RCC 7860 (cell line): ENCODE measurements at places on chromosomes 6 and 20.

DNA sequence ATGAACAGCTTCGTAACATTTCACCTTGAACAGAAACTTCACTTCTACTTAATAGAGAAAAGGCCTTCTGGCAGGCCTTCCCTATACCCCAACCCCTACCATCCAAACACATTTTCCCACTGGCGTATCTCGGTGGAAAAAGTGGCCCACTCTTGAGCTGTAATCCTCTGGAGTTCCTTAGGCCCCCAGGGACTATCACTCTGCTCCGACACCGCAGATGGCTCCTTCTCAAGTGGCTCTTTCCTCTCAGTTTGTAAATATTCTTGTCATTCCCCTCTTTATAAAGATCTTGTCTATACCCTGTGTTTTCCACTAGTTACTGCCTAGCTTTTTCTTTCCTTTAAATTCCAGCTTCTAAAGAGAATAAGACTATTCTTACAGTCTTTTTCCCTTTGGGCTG, 108.7 kb downstream of the MYB start:
- no peak for DNase-seq

DNA sequence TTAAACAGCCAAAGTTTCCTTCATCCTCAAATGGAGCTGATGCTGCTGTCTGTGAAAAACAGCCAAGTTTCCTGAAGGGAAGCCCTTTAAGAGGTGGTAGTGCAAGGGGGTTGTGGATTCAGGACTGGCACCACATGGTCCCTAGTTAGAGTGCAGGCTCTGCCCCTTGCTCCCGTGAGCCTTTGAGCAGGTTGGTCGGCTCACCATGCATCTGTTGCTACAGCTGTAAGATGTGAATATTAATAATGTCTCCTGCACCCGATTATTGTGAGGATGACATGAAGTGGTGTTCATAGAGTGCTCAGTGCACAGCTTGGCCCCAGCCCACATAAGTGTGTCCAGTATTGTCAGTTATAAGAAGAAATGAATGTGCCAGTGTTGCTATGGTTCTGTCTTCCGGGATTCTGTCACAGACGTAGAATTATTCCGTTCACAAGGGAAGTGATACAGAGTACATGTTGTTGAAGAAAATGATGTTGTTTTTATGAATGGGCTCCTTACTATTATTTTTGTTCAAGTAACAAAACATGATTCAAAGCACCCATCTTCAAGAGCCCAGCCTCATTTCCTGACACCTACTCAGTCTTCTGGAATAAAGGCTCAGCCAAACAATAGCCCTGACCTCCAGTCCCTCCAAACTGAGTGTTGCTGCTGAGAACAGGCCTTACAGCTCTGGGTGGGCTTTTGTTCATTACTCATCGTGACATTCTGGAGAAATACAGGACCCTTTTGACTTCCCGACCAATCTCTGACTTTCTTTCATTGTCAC, 2.9 kb upstream of the PKIG start:
- no peak for DNase-seq

- DNase-seq = peak; percentile 84
Measured at GRCh38 chr6:54892831-54893230, 46.3 kb downstream of the FAM83B start.

- DNase-seq = peak; percentile 44
Measured at GRCh38 chr6:158819213-158819976, at the start of gene EZR. Gene EZR (minus strand): TSS chr6:158819368. CDS start chr6:158818093, 1,275 bp downstream.

DNA sequence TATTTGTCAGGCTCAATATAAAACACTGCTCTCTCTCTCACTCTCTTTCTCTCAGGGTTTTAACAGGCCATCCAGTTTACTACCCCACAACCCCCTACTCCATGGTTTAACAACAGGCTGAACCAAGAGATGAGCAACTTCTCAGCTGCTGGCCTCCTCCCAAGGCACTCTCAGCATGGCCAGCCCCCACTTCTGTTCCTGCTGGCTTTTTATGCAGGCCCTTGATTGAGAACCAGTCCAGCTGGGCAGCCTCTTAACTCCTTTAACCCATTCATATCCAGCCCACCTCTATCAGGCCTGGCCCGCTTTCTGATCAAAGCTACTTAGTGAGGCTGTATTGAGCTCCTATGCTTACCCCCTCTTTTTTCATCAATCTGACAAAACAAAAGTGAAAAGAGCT, 346.8 kb upstream of the POU3F2 start:
- DNase-seq = no peak

DNA sequence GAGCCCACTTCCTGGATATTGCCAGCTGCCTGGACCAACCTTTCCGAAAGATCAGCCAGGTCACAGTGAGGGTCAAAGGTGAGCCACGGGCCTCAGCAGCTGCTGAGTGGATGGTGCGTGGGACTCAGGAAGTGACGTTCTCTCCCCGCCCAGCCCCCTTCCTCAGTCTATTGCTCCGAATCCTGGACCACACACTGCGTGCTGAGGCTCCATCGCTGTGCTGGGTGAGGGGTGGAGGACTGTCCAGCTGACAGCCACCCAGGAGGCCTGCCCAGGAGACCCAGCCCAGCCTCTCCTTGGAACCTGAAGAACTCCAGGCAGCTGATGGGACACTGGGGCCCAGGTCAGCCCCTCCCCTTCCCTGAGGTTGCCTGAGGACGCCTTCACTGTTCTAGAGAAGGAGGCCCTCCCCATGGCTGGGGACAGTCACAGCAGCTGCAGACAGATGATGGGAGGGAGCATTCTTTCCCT, 94.4 kb upstream of the CD93 start:
- DNase-seq = no peak

- DNase-seq = no peak
Measured at GRCh38 chr6:101352316-101352715, 41.2 kb upstream of the GRIK2 start.

DNA sequence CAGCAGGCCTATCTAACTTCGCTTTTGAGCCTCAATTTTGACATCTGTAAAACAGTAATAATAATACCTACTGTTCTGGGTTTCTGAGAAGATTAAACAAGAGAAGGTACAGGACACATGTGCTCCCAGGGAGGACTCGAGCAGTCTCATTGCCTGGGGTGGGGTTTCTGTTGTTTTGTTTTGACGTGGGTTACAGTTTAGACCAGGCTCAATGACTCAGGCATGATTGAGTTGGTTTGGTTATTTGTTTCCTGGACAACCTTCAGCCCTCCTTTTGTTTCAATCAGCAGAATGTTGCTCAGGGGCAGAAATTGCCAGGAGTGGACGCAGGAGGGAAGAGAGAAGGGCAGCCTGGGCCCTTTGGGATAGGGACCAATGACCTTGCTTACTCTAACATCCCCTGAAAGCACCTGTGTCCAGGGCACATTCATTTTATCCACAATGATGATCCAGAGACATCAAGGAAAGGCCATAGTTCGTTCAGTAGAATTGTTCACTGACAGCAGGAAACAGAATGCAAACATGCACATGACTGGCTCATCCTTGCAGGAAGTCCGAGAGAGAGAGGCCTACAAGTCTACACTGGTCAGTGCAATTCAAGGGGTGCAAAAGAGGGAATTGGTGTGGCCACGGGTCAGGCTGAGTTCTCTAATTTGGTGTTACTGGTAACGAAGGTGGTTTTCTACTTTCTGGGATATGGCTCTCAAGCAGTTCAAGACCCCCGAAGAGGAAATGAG, 74.5 kb upstream of the MRPS10 start:
- DNase-seq = peak; percentile 9

DNA sequence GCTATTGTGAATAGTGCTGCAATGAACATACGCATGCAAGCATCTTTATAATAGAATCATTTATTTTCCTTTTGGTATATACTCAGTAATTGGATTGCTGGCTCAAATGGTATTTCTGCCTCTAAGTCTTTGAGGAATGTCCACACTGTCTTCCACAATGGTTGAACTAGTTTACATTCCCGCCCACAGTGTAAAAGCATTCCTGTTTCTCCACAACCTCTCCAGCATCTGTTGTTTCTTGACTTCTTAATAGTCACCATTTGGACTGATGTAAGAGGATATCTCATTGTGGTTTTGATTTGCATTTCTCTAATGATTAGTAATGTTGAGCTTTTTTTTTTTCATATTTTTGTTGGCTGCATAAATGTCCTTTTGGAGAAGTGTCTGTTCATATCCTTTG, 208.7 kb downstream of the PHF3 start:
- no peak for DNase-seq

- peak; percentile 53 for DNase-seq
Measured at GRCh38 chr20:32358883-32359632, 927 bp downstream of the ASXL1 start.

DNA sequence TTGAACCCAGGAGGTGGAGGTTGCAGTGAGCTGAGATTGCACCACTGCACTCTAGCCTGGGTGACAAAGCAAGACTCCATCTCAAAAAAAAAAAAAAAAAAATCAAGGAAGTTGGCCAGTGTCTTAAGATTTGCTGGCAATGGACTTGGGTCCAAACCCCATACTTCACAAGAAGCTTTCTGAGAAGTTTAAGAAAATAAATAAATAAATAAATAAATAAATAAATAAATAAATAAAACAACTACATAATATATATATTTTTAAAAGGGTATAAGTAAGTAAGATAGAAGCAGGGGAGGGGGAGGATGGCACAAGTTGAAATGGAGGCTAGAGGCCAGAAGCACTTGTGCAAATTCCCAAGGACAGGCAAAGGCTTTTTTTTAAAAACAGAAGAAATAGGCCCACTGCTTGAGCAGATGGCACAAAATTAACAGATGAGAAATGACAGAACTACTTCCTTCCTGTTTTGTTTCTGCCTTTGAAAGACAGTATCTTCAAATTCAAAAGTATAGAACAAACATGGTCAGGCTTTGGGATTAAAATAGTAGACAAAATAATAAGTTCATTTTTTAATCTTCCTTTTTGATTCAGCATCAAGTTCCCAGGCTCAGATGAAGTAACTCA, 287.7 kb downstream of the ALDH8A1 start:
- no peak for DNase-seq

DNA sequence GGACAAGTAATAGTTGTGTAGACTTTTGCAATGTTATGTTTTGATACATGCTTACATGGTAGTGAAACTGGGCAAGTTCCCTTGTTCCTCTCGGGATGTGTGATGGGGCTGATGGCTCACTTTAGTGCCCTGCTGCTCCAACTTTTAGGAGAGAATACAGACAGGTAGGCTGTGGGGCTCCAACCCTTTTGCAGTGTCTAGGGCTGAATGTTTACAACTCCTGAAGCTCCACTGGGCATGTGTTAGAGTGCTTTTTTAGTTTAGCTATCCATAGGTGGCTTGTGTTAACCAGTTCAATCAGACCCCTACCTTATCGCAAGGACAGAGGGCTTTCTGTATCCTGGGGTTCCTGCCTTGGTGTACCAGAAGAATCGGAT, 33.8 kb downstream of the SERPINB6 start:
- no peak for DNase-seq

- no peak for DNase-seq
Measured at GRCh38 chr6:147808640-147809039, 300.1 kb downstream of the SAMD5 start.

GRCh38 chr6:52400313-52401041, 19.7 kb upstream of the EFHC1 start:
- DNase-seq = no peak

DNA sequence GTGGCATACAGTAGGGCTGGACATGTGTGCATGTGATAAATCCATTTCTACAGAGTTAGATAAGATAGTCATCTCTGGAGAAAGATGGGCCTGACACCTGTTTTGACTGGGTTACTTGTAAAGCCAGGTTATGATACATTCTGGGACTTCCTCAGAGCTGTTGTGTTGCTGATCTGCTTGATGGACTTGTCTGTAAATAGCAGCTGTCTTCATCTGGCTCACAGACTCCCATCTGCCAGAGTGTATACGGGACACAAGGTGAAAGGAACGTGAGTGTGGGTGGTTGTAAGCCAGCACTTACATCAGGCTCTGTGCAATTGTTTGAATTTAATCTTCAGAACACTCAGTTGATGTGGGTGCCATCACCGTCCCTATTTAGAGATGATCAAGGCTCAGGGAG, 49.8 kb downstream of the ZDHHC14 start:
- no peak for DNase-seq

DNA sequence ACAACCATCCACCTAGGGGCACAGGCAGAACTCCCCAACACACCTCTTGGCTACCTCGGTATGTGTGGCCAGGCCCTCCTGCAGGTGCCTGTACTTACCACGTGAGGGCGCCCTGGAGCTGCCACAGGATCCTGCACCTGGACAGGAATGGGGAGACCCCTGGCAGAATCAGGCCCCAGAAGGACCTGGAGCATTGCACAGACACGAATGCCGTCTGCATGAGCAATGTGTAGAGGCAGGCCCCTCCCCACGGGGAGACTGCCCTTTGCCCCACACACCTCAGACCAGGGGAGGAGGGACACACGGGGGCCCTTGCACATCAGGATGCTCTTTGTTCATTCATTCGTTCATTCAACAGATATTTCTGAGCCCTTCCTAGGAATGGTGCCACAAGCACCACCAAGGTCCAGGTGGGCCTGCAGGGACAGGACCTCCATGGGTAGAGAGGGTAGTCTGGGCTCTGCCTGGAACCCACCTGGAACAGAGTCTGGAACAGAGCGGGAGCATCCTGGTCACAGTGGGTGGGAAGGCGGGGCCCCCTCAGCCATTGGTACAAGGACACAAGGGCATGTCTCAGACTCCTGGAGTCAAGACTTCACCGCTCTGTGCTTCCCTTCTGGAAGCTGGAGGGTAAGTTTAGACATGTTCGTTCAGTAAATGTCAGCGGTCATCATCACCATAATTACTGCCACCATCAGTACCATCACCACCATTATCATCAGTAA, 32.3 kb downstream of the YTHDF1 start:
- DNase-seq = peak; percentile 31

GRCh38 chr6:112209131-112209530, 45.2 kb downstream of the LAMA4 start:
- no peak for DNase-seq

GRCh38 chr6:89438248-89438647, 5.3 kb downstream of the ANKRD6 start:
- no peak for DNase-seq

GRCh38 chr6:5394280-5394679, 133.0 kb downstream of the FARS2 start:
- DNase-seq = no peak

DNA sequence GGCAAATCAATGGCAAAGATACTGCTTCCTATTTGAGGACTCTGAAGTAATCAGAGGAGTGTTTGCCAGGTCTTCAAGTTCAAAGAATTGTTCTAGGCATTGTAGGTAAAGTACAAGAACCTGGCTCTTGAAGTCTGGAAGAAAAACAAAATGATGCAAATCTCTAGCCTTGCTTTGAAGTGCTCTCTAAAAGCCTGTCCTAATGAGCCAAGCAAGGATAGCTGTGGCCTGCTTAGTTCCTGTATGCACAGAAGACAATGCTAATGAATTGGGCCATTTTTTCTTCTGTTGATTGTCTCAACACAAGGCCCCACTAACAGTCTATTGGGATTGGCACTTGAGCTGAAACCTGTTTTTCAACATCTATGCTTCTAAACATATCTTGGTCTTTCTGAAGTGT, 165.0 kb upstream of the POU3F2 start:
- DNase-seq = no peak

DNA sequence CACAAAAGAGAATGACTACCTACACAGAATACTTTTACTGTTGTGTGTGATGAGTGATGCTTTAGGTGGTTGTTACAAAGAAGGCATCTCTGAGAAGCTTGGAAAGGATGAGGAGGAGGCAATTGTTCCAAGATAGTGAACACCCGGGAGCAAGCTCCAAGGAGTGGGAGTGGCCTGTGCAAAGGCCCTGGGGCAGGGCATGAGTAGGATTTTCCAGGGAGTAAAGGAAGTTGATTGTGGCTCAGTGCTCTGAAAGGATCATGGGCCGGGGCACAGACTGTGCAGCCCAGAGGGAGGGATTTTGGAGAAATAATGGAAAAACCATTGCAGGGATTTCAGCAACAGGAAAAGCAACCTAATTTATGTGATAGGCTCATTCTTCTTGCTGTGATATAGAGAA, 264.3 kb downstream of the CDH26 start:
- no peak for DNase-seq
